Psoas muscle (tissue), 8 donors: ENCODE measurements at places on chromosomes 4 and X. TPM values are rescaled to one million over a fixed set of nuclear protein-coding genes. Genes with fewer than 3 reads are reported as not detected.

Gene SERPINA7
- not detected for total RNA-seq

Gene TRIM75
- total RNA-seq, result not detected

Gene CXorf65
- total RNA-seq, result not detected

Gene HERC5
- total RNA-seq, result 1.6 TPM

DNA sequence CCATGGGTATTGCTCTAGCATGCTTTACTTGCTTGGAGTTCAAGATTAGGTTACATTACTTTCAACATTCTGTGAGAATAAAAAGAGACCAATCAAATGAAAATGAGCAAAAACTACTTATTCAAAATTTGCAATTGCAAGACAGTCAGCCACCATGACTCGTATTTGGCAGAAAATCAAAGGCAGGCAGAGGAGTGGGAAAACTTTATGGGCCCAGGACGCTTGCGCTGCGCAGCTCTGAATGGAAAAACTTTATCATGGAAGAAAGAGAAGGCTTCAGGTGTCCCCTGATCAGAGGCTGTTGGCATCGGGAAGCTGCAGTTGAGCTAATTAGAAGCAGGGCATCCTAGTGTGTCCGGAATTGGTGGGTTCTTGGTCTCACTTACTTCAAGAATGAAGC lies 250.6 kb downstream of the USP46 start:
- DNase-seq, result no peak

- DNase-seq, result peak; percentile 67
Observed at GRCh38 chrX:10015723-10016518, 48.8 kb downstream of the CLDN34 start.

DNA sequence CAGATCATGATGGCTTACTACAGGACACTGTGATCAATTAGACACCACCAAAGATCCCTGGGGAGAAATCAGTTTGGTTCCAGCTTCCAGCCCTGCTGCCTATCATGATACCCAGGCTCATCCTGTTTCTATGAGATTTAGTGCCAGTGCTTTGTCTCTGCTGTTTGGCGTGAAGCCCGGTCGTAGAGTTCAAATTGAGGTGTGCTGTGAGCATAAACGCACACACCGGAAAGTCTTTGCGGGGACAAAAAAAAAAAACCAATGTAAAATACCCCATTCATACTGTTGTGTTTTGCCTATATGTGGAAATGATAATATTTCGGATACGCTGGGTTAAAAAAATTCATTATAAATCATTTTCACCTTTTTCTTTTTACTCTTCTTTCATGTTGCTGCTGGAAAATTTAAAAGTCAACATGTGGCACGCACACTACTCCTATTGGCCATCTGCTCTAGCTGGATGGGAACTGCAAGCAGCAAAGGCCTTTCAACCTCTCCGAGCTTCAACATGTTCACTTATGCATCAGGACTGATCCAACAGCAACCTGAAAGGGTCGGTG lies 607 bp upstream of the DKC1 start:
- DNase-seq, result no peak

DNA sequence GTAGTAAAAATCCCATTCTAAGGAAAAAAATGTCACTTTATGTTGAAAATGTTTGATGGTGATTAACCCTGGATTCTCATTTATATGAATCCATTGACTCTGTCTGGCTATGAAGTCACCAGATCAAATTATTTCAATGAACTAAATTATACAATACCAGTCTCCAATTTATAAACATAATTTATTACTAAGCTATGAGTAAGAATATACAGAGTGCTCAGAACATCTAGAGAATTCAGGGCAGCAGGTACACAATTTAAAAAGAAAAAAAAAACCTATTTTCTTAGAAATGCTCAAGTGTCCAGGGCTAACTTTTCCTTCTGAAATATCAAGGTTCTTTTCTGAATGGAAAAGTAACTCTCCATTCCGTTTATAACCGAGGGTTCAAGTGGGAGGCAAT lies 48.6 kb downstream of the VEGFC start:
- no peak for DNase-seq

- DNase-seq, result no peak
Observed at GRCh38 chr4:16271411-16271810, 45.1 kb upstream of the TAPT1 start.

- DNase-seq, result no peak
Observed at GRCh38 chrX:22060415-22061280, 28.5 kb downstream of the PHEX start.

GRCh38 chrX:15413101-15413500 lies 28.9 kb upstream of the VEGFD start:
- no peak for DNase-seq

GRCh38 chr4:73451981-73452747 lies 16.1 kb downstream of the AFP start:
- DNase-seq, result no peak
